ENCODE measurements at places on chromosomes 3 and 15. TPM values are rescaled to one million over a fixed set of nuclear protein-coding genes. Genes with fewer than 3 reads are reported as not detected.
A peak's percentile ranks its signal among the peaks of the same experiment; 100 is the strongest.

GRCh38 chr3:196689941-196690660 is 21.9 kb downstream of the CEP19 start:
- no peak for DNase-seq

- peak; percentile 80 for DNase-seq
Observed at GRCh38 chr3:107208100-107208499, 169.1 kb upstream of the CCDC54 start.

DNA sequence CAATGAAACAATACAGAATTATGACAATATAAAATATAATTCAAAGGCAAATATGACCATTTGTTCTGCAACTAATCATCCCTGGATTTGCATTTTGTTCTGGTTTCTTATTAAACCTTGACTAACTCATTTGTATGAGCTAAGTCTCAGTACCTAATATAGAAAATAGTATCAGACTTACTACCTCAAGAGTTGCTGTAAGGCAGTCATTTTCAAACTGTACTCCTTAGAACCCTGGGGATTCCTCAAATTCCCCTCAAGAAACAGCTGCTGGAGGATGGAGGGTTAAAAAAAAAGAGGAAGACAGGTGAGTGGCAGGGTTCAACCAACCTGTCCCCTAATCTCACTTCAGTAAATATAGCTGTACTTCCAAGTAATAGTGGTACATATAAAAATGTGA is 11.1 kb downstream of the ZBTB11 start:
- no peak for DNase-seq

DNA sequence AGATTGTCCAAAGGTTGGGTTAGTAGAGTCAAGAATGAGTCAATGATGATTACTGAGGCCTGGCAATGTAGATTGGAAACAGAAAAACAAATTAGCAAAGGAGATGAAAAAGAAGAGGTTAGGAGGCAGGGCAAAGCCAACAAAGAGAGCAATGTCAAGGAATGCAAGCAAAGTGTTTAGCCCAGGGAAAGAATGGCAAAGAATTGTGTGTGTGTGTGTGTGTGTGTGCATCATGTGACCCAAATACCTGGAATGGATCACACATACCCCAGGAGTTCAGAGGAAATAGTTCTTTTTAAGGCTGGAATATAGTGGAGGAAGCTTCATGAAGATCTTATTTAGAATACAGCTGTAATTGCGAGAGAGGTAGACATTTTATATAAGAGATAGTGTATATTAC is 831.7 kb upstream of the ARPP21 start:
- DNase-seq, result no peak

DNA sequence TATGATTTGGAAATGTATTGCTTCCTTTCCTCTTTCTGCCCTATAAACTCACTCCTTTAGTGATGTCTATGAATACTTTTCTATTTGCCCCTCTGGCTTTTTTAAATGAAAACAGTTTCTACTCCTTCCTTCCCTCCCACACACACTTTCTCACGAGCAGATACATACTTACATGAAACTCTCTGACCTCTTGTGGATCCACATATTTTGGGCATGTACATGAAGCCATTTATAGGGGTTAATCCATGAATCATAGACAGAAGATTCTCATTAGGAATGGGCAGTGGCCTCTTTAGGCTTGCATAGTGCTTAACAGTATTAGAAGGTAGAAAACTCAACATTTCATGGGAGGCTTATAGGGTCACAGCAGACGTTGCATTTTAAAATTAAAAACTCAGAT is 24.8 kb downstream of the ANAPC13 start:
- no peak for DNase-seq

DNA sequence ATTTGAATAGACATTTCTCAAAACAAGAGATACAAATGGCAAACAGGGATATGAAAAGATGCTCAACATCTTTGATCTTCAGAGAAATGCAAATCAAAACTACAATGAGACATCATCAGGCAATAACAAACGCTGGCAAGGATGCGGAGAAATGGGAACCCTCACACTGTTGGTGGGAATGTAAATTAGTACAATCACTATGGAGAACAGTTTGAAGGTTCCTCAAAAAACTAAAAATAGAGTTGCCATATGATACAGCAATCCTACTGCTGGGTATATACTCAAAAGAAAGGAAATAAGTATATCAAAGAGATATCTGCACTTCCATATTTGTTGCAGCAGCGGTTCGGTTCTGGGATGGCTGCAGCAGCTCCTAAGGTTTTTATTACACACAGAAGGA is 16.8 kb upstream of the LARS2 start:
- no peak for DNase-seq

GRCh38 chr3:142963516-142964448 is at the start of gene PAQR9:
PAQR9 (minus strand) TSS chr3:142963674; CDS start chr3:142963336, 338 bp downstream.
- DNase-seq, result no peak

Gene ISLR2
- total RNA-seq, result 1.2 TPM

GRCh38 chr3:48410205-48411040 is 19.5 kb downstream of the PLXNB1 start:
- no peak for DNase-seq

DNA sequence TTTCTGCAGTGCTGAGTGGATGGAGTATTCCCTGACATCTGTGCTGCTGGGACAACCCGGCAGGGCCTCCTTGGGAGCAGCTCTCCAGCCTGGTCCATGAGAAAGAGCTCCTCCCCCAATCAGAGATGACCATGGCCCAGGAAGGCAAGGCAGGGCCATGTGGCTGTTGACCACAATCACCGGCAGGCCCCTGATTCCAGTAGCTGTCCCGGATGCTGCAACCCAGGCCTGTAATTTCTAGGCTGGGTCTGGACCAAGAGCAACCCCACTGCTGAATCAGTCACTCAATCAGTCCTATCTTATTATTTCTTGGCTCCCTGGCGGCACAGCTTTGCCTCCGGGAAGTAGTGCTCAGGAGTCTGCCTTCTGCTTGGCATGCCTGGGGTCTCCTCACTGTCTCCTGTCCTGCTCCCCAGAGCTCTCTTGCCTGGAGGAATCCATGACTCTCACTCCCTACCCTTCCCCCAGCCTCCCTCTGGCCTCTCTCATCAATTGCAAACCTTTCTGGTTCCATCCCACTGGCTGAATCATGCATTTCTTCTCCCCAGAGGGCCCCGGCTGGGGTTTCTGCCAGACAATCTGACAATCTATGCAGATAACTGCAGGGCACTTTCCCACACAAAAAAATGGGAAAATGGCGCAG is 32.6 kb upstream of the ITGA11 start:
- no peak for DNase-seq

Gene ATP13A5
- total RNA-seq, result not detected

DNA sequence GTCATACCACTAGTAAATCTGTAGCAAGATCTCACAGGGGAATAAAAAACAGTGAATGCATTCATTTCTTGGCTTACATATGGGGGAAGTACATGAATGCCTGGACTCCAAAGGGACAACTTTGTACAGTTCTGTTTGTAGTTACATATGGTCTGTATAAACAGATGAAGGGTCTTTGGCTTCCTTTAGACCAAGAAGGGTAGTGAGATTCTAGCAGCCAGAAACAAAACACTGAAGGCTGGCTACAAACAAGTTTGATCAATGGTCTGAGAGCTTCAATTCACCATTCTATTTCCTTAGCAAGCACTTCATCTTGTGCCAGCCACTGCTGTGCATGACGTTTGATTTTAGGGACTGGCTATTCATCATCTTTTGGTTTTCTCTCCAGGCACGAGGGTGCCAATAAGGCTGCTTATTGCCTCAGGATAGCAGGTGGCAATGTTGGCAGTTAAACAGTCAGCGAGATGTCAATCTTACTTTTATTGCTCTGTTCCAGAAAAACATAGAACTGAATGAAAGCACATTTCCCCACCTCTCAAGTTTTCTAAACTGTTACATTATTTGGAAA is 313.7 kb upstream of the COL8A1 start:
- no peak for DNase-seq

Gene SCN11A
- 0.27 TPM for total RNA-seq

Gene SLC35G2
- total RNA-seq, result 3.9 TPM

Gene RBP2
- total RNA-seq, result not detected

Gene FSIP1
- total RNA-seq, result 0.62 TPM

Gene KNG1
- not detected for total RNA-seq

Gene LTF
- not detected for total RNA-seq

Gene PPP1R14D
- not detected for total RNA-seq

Gene SPATA12
- 0.48 TPM for total RNA-seq

DNA sequence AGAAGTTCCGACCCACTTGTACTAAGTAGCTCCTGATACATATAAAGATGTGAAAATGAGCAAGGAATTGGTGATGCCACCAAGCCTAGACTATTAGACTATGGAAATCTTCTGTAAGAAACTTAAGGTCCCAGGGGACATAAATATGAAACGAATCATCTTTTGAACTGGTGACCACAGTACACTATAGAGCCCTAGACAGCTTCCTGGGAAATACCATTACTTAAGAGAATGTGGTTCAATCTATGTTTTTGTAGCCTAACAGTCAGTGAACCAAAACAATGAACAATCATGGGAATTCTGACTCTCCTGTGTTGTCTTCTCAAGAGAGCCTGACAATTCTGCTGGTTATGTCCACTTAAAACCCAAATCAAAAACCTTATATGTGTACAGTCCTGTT is 191.6 kb downstream of the GREM1 start:
- DNase-seq, result peak; percentile 70

Gene UBAP1L
- 1.2 TPM for total RNA-seq

Gene OSBPL10
- 37.4 TPM for total RNA-seq

GRCh38 chr3:197782230-197782629 is 8.8 kb upstream of the LRCH3 start:
- DNase-seq, result no peak

Gene RPL35A
- 1,140 TPM for total RNA-seq

GRCh38 chr3:128145279-128145678 is 8.0 kb upstream of the EEFSEC start:
- DNase-seq, result no peak

Gene XIRP1
- 0.08 TPM for total RNA-seq

Gene MKRN2OS
- total RNA-seq, result 1.3 TPM

DNA sequence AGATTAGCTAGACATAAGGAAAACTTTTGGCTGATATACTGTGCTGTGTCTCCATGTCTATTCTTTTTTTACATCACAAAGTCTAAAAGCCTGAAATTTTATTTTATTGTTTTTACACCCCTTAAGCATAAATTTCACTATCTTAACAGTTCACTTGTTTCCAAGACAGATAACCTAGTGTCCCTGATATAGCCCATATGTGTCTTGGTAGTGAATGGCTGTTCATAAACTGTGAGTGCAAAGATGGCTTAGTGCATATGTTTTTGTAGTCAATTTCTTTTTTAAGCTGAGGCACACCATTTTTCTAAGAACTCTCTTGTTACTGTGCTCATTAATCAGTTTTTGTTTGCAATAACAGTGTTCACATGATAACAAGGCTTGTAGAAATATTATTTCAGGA is 381.1 kb downstream of the OXSM start:
- DNase-seq, result no peak

Gene GOLIM4
- total RNA-seq, result 27.2 TPM

- DNase-seq, result no peak
Observed at GRCh38 chr3:21520106-21520963, 230.7 kb downstream of the ZNF385D start.

DNA sequence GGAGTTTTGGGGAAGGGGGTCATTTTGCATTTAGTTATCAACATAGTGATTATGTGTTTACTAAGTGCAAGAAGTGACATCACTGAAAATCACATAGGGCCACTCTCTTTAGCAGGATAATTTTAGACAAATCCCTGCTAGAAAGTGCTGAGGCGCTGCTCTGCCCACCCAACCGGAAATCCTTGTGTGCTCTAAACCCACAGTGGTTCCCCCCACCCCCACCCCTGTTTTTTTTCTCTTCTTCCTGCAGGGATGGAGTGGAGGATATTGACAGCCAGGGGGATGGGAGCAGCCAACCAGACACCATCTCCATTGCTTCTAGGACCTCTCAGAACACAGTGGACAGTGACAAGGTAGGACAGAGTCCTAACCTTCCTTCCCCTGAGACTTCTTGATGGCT is 234.2 kb upstream of the UMPS start:
- no peak for DNase-seq

Gene SERINC4
- total RNA-seq, result 0.46 TPM

Gene STRA6
- 1.8 TPM for total RNA-seq

- peak; percentile 60 for DNase-seq
Observed at GRCh38 chr3:136350132-136350531, 100.0 kb downstream of the PCCB start.

DNA sequence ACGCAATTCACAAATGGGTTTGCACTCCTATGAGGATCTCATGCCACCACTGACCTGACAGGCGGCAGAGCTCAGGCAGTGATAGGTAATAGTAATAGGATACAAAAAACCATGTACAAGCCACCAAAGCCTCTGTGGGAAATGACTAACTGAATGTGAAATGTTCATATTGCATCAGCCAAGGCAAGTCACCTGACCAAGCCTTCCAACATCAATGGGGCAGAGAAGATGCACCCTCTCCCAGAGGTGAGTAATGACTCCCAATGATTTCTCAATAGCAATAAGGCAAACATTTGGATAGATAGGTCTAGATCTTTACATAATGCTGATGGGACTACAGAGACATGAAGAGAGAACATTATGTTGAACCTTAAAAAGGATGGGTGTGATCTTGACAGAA is 14.9 kb downstream of the CNTN3 start:
- no peak for DNase-seq

Gene HMCES
- total RNA-seq, result 30.1 TPM

DNA sequence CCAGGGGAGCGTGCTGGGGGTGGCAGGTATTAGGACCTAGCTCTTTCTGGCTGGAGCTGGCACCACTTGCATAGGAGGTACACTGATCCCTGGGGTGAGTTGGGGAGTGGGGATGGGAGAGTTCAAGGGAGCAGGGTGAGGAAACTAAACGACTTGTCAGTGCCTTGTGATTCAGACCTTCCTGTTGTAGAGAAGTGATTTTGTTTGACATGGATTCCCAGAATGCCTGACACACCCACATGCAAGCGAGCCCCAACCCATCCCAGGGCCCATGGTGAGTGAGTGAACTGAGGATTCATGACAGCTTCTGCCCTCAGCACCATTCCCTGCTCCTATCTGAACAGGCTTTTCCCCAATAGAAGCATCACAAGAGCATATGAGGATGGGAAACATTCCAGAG is 15.6 kb upstream of the UBE2Q2 start:
- no peak for DNase-seq

DNA sequence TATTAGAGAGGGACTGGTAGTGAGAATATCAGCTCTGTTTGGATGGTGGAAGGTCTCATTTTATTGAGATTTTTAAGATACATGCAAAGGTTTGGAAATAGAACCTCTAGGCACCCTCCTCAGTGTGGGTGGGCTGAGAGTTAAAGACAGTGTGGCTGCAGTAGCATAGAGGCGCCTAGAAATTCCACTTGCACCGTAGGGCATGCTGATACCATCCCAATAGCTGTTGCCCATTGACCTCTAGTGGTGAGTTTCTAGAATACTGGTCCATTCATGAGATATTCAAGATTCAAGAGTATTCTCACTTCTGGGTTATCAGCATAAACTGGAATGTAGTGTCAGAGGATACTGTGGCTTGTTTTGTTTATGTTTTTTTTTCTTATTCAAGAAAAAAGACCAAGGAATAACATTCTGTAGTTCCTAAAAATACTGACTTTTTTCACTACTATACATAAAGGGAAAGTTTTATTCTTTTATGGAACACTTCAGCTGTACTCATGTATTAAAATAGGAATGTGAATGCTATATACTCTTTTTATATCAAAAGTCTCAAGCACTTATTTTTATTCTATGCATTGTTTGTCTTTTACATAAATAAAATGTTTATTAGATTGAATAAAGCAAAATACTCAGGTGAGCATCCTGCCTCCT is 87.2 kb downstream of the TGFBR2 start:
- DNase-seq, result peak; percentile 21

Gene UNC13C
- total RNA-seq, result 0.21 TPM

Gene NANOGP8
- not detected for total RNA-seq

All from kidney epithelial cell (primary cell).